ENCODE measurements at places on chromosomes 1 and 21.

GRCh38 chr1:42152119-42152518 lies 1.1 kb upstream of the GUCA2B start:
- DNase-seq, result no peak

GRCh38 chr1:3753656-3754454 lies 1.6 kb downstream of the CCDC27 start:
- DNase-seq, result no peak

DNA sequence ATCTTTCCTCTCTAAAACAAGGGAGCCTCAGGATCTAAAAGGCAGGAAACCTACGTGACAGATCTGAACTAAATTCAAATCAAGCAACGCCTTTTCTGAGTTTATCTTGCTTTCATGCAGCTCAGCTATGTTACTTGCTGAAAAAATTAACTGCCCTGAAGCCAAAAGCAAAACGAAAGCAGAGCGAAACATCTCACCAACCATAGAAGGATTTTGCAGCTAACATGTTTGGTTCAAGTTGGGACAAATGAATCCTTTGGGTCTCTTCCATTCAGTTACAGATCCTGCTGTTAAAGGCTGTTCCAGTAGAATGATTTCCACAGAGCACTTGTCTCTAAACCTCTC lies 482 bp downstream of the SLC2A5 start:
- no peak for DNase-seq

- DNase-seq, result no peak
Observed at GRCh38 chr1:63042278-63042677, 258.3 kb downstream of the ATG4C start.

DNA sequence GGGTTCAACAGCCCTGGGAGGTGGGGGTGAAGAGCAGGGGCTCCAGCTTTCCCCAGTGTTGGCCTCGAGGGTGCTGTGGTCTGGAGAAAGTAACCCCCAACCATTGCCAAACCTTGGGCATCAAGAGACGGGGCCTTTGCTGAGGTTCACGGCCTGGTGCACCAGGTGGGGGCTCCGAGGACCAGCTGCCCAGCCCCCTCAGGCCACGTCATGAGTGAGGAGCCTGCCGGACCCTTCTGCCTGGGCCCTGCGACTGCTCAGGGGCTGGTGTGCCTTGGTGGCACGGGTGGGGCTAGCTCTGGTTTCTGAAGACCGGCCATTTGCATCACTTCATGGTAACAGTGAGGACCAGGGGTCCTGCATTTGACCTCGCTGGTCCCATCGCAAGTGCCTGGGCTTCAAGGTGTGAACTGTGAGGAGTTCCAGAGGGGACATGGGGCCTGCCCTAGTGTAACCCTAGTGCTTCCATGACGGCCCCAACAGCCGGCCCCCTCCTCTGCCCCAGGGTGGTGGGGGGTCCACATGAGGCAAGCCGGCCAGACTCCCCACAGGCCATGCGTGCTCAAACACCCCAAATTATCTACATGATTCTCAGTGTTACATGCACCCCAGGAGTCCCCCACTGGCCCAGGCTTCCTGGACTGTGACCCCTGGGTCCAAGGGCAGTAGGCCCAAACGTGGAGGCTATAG lies 13.5 kb downstream of the MORN1 start:
- DNase-seq, result no peak

Measured in fibroblast of skin of right biceps (primary cell).